ENCODE measurements at places on chromosomes 7 and 10. TPM values are rescaled to one million over a fixed set of nuclear protein-coding genes. Genes with fewer than 3 reads are reported as not detected.

LRRD1 gene
- total RNA-seq, result not detected

GRCh38 chr7:140876519-140877248 lies 48.0 kb downstream of the BRAF start:
- DNase-seq, result peak; percentile 11

CYP2E1 gene
- 2.9 TPM for total RNA-seq

FKBP6 gene
- not detected for total RNA-seq

PLPP4 gene
- total RNA-seq, result not detected

DNA sequence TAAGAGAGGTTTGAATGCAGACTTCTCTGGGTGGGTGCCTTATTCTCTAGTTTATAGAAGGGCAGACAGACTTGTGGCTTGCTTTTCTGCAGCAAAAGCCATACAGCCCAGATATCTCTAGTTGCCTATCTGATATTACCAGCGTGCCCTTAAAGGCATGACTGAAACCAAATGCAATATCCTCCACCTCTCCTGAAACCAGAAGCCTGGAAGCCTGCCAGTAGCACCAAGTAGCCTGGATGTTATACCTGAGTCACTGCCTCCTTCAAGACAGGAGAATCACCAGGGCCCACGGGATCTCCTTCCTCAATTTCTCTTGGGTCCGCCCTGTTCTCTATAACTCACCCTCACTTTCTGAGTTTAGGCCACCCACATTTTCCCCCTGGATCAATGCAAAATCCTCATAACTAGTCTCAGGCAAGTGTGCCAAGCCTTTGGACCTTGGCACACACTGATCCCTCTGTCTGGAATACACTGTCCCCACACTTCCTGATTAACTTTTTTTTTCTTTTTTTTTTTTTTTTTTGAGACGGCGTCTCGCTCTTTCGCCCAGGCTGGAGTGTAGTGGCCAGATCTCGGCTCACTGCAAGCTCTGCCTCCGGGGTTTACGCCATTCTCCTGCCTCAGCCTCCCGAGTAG lies 638.4 kb downstream of the GALNT17 start:
- no peak for DNase-seq

- DNase-seq, result no peak
These were observed 1.5 kb downstream of the ENTPD7 start for GRCh38 chr10:99660662-99661376.

- peak; percentile 45 for DNase-seq
These were observed 10.1 kb downstream of the OTUD1 start for GRCh38 chr10:23448802-23449570.

- DNase-seq, result no peak
These were observed 8.9 kb downstream of the DKK1 start for GRCh38 chr10:52322936-52323335.

SUN3 gene
- not detected for total RNA-seq

PLAC9 gene
- total RNA-seq, result not detected

DNA sequence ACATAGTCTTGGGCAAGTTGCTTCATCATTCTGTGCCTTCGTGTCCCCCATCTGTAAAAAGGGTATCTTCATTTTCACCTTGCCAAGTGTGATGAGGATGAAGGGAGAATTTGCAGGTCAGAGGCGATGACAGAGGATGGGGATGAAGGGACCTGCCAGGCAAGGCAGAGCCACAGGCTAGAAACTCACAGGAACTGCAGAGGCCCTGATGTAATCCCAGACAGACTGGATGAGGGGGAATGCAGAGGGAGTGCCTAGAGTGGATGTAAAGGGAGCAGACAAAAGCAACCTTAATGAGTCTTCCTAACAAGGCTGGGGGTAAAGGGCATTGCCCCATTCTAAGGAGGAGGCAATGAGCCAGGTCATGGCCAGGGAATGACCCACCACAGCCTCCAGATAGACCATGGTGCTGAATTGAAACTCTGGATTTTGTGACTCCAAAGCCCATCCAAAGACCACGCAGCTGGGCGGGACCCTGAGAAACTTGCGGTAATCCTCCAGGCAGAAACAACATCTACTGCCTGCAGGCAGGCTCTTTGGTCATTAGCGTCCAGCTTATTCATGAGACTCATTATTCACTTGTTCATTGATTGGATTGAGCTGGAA lies 1.9 kb downstream of the ANTXRL start:
- DNase-seq, result no peak

- DNase-seq, result no peak
These were observed 114.0 kb upstream of the CNTNAP2 start for GRCh38 chr7:146002431-146003078.

- DNase-seq, result no peak
These were observed 35.7 kb downstream of the AGK start for GRCh38 chr7:141586878-141587277.

CYP3A4 gene
- total RNA-seq, result not detected

ZNF722 gene
- not detected for total RNA-seq

DNA sequence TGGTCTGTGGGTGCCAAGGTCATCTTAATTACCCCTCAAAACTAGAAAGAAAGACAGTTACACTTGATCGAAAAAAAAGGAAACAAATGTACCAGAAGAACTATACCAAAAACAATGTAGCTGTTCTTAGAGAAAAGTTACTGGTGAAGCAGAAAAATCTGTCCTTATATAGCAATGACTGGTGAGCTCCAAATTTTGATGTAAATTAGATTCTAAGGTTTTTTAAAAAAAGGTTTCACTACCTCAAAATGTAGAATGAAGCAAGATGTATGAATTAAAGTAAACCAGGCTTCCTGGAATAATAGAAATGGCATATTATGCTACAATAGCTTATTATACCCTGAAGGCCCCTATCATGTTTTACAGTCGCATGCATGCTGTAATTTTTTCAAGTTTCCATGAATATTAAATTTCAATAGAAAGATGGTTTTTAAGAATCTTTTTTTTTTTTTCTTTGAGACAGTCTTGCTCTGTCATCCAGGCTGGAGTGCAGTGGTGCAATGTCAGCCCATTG lies 28.4 kb upstream of the FKBP9 start:
- DNase-seq, result no peak

GBX1 gene
- not detected for total RNA-seq

GRCh38 chr7:123622660-123623386 lies 21.2 kb downstream of the ASB15 start:
- DNase-seq, result no peak

BLNK gene
- total RNA-seq, result 0.66 TPM

CPXM2 gene
- total RNA-seq, result not detected

- DNase-seq, result no peak
These were observed 14.3 kb upstream of the ELN start for GRCh38 chr7:74013539-74014272.

DNA sequence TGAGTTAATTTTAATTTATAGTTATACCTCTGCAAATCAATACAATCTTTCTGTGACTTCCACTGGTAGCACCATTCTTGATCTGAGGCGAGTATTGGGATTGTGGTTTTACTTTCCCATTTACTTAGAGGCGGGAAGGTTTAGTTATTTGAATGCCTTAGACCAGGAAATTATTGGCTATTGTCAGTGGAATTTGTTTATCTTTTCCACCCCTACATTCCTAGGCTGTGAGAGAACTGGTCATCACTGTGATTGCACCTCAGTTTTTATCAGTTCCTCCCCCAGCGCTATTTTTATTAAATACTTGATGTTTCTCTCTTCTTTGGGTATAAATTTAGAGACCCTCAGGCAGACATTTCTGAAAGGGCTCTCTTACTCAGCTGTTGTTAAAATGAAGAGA lies 29.9 kb downstream of the CDK14 start:
- DNase-seq, result no peak

DNA sequence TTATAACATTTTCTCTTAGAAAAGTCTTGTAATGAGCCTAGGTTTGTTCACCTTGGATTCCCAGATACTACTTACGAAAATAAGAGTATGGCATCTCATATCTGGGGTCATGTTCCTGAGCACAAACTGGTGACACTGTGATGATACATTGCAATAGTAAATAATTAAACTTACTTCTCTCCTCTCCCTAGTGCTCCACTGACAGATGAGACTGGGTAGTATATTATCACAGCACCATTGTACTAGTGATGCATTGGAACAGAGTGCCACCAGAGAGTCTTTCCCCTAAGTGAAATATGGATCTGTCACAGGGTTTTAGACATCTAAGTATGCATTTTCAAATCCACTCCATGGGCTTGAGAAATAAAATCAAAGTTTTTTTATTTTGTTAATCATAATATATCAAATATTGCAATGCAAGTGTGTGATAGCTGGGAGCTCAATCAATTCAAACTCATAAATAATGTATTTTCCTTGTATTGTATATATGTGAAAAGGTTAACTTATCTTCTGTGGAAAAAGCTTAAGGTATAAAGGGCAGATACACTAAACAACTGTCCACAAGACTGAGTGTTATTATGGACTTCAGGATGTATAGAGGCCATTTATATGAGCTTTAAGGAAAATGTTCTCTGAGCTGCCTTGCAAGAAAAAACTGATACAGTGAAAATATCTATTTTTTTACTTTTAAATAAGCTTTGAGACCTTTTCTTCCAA lies 275.5 kb downstream of the ZWINT start:
- DNase-seq, result no peak

DNA sequence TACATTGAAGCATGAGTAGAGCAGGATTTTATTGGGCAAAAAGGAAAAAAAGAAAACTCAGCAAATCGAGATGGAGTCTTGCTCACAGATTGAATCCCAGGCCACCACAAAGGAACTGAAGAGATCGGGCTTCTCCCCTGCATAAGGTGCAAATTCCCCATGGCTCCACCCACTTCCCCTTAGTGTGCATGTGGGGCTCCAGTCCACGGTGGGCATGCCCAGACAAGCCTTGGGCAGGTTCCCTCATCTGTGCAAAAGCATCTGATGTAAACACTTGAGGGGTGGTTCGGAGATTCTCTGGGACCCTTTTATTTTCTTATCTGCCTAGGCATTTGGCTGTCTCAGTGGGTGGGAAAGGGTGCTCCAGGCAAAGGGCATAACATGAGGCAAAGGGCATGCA lies 150.7 kb downstream of the CFTR start:
- DNase-seq, result no peak

DNA sequence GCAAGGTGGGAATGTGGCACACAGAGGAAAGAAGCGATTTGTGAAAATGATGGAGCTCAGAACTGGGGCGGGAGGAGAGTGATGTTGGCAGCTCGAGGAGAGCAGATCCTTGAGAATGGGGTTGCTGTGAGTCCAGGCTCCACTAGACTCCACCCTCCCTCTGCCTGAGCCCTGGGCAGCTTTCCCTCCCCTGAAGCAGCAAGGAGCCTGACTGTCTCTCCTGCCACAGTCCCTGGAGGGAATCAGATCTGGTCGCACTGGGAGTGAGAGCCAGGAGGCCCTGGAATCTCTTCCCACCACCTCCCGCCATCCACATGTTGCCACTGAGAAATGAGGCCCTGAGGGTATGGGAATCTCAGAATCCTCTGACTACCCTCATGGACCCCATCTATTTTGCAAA lies 362.7 kb downstream of the PLXNA4 start:
- no peak for DNase-seq

- DNase-seq, result no peak
These were observed 92.8 kb downstream of the DLG5 start for GRCh38 chr10:77833792-77834191.

DNA sequence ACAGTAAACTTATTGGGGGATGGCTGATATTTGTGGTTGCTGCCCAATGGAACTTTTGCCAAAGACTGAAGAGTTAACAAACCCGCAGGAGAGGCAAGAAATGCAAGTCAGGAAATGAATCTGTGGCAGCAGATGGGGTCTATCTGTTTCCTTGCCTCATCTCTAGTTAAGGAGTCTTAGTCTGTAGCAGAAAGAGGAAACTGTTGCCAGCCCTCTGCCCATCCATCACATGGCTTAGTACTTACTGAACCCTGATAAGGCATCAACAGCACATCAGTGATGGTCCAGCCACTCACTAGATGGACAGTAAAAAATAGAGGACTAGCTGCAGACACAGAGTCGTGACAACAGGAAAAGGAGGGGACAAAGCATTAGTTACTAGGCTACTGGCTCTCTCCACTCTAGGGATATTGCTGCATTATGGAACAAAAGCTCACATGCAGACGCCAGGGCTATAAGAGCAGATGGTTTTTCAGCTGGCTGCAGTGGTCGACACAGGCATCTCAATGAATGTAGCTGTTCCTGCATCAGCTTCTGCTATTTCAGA lies 614.7 kb downstream of the PARD3 start:
- DNase-seq, result no peak

NKX2-3 gene
- total RNA-seq, result not detected

DNA sequence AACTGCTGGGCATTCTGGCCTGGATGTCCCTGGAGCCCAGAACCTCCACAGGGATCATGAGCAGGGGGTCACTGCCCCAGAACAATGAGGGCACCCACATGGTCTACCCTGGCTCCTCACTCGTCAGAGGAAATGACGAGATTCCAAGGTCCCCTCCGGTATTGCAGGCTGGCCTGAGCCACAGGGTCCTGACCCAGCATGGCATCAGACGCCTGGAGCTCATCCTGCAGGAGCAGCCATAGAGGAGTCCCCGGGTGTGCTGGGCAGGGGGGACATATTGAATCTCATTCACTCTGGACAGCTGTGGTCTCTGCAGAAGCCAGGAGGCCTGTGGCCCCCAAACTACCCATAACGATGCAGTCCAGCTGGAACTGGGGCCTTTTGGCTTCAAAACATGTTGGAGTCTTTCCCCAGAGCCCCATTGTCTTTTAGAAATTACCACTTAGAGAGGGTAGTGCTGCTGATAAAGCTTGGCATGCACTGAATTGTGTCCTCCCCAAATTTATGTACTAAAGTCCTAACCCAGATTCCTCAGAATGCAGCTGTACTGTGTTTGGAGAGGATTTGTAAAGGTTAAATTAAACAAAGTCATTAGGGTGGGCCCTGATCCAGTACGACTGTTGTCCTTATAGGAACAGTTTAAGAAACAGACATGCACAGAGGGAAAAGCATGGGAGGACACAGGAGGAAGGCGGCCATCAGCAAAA lies 27.7 kb downstream of the ANXA8 start:
- DNase-seq, result no peak

- no peak for DNase-seq
These were observed 82.6 kb upstream of the UCN3 start for GRCh38 chr10:5282137-5282536.

AMZ1 gene
- 1.2 TPM for total RNA-seq

DNA sequence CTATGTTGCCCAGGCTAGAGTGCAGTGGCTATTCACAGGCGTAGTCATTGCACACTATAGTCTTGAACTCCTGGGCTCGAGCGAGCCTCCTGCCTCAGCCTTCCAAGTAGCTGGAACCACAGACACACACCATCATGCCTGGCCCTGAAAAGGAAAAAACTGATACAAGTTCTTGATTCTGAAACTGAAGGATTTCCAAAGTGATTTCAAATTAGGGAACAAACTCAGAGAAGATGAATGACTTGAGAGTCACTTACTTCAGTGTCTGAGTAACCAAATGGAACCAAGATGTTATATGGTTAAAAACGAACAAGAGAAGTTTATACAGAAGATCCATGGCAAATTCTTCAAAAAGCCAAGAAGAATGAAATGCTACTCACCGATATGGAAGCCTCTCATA lies 14.4 kb downstream of the CWF19L1 start:
- no peak for DNase-seq

GRCh38 chr7:74000489-74001149 lies 27.4 kb upstream of the ELN start:
- DNase-seq, result no peak

GRCh38 chr7:137345799-137346449 lies 2.4 kb upstream of the PTN start:
- no peak for DNase-seq

Data from natural killer cell (primary cell).